ENCODE measurements at places on chromosomes 11 and 22. TPM values are rescaled to one million over a fixed set of nuclear protein-coding genes. Genes with fewer than 3 reads are reported as not detected.

GRCh38 chr11:75345455-75346160 lies 5.9 kb downstream of the ARRB1 start:
- no peak for DNase-seq

The MPEG1 gene
- total RNA-seq = 13.8 TPM

The PELI3 gene
- total RNA-seq = 8.9 TPM

- no peak for DNase-seq
Measured at GRCh38 chr11:118232659-118233058, 7.8 kb upstream of the JAML start.

- no peak for DNase-seq
Measured at GRCh38 chr11:102560555-102561011, 30.0 kb upstream of the MMP7 start.

The ADAMTS15 gene
- 43.5 TPM for total RNA-seq

DNA sequence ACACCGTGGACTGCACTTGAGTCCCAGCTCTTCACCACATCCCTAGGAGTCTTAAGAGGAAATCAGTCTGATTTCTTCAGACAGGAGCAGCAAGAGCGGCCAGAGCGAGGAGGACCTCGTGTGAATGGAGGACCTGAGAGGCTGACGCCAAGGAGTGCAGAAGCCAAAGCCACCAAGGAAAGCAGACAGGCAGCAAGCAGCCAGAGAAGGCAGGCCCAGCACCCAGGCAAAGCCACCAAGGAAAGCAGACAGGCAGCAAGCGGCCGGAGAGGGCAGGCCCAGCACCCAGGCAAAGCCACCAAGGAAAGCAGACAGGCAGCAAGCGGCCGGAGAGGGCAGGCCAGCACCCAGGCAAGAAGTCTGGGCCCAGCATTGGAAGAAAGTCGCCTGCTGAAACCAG lies 11.8 kb downstream of the CYB561A3 start:
- no peak for DNase-seq

GRCh38 chr11:15938121-15938611 lies 418.2 kb downstream of the SOX6 start:
- no peak for DNase-seq

DNA sequence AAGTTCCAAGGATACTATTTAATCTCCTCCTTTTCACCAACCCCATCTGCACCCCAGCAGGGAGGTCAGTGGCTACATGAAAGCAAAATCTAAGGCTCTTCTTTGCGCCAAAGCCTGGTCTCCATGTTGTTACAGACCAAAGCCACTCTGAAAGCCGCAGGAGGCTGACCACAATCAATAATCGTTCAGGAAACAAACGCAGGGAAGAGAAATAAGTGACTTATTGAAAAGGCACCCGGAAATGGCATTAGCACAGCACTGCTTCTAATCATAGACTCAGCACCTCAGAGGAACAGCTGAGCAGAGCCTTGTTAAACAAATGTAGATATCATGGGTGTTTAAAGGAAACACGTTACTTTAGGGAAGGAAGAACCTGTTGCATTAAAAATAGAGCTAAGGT lies 183.9 kb downstream of the KIRREL3 start:
- DNase-seq = no peak

GRCh38 chr22:49368221-49368975 lies 459.3 kb downstream of the BRD1 start:
- DNase-seq = no peak

- no peak for DNase-seq
Measured at GRCh38 chr11:16964501-16964900, 49.7 kb downstream of the PLEKHA7 start.

DNA sequence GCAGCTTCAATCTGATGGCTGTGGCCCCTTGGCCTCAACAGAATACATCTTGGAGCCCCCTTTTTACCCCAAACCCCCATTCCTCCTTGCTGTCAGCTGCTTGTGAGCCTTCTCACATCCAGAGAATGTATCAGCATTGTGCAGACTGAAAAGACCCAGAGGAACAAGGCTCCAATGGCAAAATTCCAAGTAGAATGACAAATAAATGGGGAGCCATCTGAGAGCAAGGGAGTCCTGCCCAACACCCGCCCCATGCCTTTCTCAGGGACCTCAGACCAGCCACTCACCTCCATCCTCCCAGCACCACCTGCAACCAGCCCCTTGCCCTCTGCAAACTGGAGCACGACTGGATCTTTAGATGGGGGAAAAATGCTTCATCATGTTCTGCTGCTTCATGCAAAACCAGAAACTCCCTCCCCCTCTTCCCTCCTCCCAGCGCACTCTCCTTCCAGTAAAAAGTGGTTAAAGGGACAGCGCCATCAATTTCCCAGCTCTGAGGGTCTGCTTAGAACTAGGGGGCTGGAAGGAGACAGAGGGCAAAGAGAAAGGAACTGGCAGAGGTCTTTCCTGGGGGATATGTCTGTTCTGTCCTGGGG lies 2.2 kb upstream of the NEFH start:
- no peak for DNase-seq

GRCh38 chr11:57709802-57710367 lies 2.1 kb downstream of the MED19 start:
- DNase-seq = no peak

GRCh38 chr11:66720899-66721470 lies 8.0 kb downstream of the SPTBN2 start:
- no peak for DNase-seq

GRCh38 chr11:112025707-112026106 lies 499 bp downstream of the DLAT start:
- DNase-seq = no peak

DNA sequence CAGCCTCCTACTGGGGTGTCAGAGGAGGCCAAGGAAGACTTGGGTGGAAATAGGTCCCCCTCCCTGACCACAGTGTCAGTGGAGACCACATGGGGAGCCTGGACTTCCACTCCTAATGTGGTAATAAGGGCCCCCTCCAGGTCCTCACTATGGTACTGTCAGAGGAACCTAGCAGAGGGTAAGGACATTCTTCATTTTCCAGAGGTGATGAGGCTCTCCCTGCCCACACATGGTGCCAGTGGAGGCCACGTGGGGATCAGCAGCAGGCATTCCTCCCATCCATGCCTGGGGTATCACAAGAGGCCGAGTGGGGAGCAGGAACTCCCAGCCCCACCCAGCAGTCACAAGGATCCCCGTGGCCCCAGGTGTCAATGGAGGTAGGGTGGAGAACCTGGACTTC lies 6.5 kb upstream of the CLDN5 start:
- no peak for DNase-seq

- no peak for DNase-seq
Measured at GRCh38 chr11:29755474-29755873, 261.4 kb downstream of the KCNA4 start.
